ENCODE measurements at places on chromosomes 5 and 9.

- peak; percentile 50 for DNase-seq
Observed at GRCh38 chr9:135215571-135216161, 128.2 kb downstream of the OLFM1 start.

DNA sequence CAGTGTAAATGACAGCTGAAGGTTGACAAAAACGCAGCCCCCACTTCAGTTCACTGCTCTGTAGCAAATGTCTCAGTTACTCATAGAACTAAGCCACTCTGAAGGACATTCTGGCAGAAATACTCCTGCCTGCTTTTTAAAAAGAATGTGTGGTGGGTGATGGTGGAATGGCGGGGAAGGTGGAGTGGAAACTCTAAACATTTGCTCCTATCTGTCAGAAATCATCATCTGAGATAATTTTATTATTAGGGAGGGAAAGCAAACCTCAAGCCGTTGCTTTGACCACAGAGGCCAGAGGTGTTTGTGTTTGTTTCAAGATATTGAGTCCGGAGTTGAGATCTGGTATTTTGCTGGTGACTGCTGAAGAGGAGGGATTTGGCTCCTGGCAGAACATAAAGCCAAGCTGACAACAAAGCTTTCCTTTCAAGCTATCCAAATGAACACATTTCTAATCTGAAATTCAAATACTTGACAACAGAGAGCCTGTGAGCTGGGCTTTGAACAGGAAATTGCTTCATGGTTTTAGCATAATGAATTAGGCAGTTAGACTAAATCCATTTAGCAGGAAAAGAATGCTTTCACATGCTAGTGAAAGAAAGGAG is 362.7 kb downstream of the CSNK1G3 start:
- DNase-seq = peak; percentile 96

GRCh38 chr5:155136216-155136850 is 122.8 kb downstream of the KIF4B start:
- DNase-seq = no peak

DNA sequence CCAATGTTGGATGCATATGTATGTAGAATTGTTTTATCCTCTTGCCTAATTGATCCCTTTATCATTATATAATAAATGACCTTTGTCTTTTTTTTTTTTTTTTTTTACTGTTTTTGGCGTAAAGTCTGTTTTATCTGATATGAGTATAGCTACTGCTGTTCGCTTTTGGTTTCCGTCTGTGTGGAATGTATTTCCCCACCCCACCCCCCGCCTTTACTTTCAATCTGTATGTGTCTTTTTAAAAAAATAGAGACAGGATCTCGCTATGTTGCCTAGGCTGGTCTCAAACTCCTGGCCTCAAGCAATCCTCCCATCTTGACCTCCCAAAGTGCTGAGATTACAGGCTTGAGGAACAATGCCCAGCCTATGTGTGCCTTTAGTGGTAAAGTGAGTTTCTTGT is 11.3 kb downstream of the AHRR start:
- no peak for DNase-seq

DNA sequence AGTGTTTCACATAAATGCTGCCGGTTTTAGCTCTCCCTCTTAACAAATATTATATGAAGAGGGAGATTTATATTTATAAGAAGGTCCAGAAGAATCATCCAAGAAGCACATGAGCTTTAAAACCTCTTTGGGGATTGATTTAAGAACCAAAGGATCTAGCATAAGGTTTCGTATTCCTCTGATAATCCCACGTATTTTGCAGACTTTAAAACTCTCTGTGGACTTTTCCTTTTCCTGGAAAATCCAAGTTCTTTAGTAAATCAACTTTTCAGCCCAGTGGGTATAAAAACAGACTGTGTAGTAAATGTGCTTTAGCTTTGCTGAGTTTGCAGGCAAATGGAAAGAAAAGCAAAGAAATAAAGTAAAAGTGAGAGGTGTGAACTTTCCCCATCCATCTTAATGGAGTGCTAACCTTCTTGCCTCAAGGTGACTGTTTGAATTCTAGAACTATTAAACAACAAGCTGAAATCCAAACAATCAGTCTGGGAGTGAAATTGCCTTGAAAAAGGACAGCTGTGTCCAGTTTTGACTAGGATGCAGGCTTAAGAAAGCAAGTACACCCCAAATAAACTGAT is 363.4 kb upstream of the SLC24A2 start:
- no peak for DNase-seq

GRCh38 chr9:91725651-91726050 is 224.4 kb downstream of the ROR2 start:
- no peak for DNase-seq

- no peak for DNase-seq
Observed at GRCh38 chr5:158819095-158819494, 280.6 kb downstream of the EBF1 start.

- no peak for DNase-seq
Observed at GRCh38 chr9:2781336-2781735, 62.6 kb downstream of the PUM3 start.

DNA sequence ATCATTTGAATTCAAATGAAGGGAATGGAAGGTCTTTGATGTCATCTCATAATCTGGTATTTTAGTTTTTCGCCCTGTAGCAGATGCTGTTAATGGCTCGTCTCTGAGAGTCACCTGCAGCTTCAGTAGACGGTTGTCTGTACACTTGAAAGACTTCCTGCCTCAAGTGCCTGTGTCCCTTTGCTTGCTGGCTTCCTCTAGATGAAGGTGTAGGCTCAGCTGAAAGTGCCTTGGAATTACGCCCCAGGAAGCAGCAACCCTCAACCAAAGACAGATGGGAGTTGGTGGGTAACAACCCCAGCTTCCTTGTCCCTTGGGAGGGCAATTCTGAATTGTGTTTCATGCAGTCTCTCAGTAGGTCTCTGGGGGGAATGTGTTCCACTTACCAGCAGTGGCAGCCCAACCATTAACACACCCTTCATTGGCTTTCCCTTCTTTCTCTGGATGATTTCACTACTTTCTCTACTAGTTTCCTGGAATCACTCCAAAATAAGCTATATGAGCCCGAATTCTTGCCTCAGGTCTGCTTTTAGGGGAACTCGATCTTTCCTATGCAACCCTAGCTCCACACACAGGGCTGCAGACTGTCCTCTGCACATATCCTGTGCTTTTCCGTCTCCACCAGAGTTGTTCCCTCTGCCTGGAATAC is 395.6 kb downstream of the DMAC1 start:
- no peak for DNase-seq

GRCh38 chr5:74541381-74541781 is 99.1 kb downstream of the ENC1 start:
- no peak for DNase-seq

DNA sequence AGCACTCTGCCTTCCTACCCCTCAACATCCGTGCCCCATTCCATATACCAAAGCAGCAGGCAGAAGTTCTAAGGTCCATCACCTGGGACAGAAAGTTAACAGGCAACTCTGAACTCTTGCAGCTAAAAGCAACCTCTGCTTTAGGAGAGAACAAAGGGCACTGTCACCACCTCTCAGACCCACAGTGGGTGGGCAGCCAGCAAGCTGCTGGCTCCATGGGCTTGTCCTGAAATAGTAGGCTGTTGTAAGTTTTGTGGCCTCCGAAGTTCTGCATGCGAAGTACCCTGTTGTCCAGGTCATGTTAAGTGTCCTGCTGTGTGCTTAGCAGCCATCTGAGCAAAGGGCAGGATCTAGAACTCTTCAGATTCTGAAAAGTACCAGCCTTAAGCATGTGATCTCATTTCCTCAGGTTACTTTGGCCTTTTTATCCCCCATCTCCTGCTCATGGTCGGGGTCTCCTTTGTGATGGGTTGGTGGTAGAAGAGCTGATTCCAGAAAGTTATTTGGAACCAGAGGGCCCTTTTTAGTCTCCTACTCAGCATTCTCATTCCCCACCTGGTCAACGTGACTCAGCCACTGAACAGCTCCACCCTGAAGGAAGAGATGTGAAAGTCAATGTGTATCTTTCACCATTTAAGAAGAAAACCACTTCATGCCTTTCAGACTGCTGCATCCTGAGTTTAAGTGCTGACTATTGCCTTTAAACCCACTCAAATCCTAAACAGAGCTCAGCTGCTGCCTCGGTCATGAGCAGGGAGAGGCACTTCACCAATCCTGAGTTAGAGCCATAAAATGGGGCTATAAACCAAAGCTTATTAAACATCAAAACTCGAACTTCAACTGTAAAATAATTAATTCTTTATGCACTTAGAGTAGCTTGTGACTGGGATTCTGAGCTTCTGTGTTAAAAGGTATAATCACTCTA is 121.4 kb downstream of the DPYSL3 start:
- no peak for DNase-seq

DNA sequence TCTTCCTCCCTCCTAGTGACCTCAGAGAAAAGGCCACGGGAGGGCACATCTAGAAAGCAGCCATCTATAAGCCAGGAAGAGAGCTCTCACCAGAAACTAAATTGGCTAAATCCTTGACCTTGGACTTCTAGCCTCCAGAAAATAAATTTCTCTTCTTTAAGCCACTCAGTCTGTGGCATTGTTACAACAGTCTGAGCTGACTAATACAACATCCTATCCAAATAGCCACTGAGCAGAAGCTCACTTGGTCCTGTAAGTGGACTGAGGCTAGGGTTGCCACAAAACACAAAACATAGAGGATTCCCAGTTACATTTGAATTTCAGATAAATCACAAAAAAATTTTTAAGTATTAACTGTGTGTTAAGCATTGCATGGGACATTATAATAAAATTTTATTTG is 383.4 kb downstream of the MLLT3 start:
- DNase-seq = no peak

- DNase-seq = no peak
Observed at GRCh38 chr5:109100971-109101370, 308.8 kb downstream of the PJA2 start.

GRCh38 chr5:40490464-40491111 is 189.1 kb upstream of the PTGER4 start:
- DNase-seq = peak; percentile 9

DNA sequence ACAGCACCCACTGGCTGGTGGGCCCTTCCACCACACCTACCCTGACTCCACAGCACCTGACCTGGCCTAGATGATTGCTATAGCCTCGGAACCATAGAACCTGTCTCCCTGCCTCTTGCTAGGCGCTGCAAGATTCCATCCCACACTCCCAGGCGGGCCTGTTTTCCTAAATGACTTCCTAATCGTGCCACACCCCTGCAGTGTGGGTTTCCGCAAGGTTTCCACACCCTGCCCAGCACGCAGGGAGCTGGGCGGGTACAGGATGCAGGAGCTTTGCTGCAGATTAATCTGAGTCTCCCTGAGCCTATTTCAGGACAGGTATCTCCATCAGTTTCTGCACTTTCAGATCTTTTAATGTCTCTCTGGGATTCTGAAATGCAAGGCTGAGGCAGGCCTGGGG is 62.9 kb downstream of the SHB start:
- no peak for DNase-seq

DNA sequence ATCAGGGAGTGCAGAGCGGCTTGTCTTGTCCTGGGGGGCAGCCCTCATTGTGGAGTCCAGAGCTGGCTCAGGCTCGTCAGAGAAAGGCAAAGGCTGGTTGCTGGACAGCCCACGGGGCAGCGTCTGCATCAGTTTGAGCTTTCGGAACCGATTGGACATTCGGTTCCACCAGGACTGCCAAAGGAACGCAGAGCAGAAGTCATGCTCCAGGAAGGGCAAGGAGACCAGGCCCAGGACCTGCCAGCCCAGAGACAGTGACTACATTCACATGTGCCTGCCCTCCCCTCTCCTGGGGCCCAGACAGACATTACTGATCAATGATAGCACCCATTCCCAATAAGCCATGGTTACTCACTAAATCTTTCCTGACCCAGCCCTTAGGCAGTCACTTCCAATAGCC is 18.1 kb downstream of the ANKS6 start:
- no peak for DNase-seq

DNA sequence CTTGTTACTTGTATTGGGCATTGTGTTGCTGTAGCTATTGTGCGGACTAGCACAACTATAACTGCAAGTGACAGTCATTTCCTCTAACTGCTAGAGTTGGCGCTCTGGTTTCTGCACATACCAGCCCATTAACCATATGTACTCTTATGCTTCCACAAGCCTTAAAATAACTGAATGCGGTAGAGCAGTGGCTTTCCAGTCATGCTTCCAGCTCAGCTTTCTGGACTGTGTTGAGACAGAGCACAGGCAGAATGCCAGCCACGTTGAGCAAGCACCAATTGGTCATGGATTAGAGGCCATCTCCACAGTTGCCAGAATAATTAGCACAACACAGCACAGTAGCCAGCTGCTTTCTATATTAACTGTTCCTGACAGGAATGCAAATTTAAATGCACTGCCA is 12.2 kb downstream of the INVS start:
- DNase-seq = peak; percentile 91

GRCh38 chr5:68200288-68200687 is 15.3 kb upstream of the PIK3R1 start:
- DNase-seq = no peak

GRCh38 chr5:35309365-35310130 is 79.3 kb upstream of the PRLR start:
- DNase-seq = no peak

DNA sequence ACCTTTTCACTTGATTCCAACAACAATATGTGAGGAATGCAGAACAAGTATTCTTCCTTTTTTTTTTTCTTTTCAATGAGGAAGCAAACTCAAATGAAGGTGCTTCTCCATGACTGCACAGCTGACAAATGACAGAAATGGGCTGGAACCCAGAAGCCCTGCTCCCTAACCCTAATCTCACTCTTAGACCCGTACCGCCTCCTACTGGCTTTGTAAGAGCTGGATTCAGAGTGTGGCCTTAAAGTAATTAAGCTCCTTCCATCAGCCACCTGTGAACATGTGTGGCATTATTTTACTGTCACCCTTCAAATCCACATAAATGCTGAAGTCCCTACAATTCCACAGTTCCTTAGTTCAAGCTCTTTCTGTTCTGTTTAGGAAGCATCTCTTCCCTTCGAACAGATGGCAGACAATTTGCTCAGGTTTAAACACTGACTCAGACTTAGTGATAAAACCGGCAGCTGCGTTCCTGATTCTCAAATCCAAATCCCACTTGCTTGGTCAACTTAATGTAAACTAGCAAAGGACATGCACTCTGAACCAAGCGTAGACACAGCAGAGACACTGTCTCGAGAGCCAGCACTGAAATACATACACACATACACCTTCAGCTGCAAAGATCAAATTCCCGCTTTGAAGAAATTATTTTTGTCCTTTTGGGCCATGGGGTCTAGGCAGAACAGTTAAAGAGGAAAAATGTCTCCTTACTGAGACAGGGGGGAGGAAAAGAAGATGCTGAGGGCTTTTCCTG is 316.7 kb upstream of the TLE4 start:
- DNase-seq = peak; percentile 38

- DNase-seq = no peak
Observed at GRCh38 chr9:69234683-69235082, 60.6 kb downstream of the TJP2 start.

GRCh38 chr5:96823900-96824380 is 16.2 kb upstream of the ERAP1 start:
- no peak for DNase-seq

GRCh38 chr9:135826188-135826545 is 81.2 kb downstream of the CAMSAP1 start:
- DNase-seq = no peak

Data from brain (organoid and tissue), 16 donors.